ENCODE measurements at places on chromosomes 7 and 10.

DNA sequence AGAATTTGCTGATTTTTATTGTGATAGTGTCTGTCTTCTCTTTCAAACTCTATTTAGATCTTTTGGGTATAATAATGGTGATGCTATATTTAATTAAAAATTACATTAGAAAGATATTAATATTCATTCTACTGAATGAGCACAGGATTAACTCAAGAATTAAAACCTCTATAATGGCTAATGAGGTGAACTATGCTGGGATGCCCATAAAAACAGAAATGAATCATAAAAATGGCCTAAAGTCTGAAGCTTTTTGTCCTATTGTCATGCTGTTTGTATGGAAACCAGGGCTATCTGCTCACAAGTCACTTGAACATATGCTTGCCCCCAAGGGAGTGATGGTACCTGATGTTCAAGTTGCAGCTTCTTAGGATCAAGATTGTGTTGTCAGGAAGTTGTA, 76.2 kb upstream of the ICA1 start:
- no peak for DNase-seq

GRCh38 chr7:4731803-4732202, 43.6 kb upstream of the AP5Z1 start:
- no peak for DNase-seq

- DNase-seq: no peak
Measured at GRCh38 chr10:100779329-100779728, 33.9 kb downstream of the PAX2 start.

DNA sequence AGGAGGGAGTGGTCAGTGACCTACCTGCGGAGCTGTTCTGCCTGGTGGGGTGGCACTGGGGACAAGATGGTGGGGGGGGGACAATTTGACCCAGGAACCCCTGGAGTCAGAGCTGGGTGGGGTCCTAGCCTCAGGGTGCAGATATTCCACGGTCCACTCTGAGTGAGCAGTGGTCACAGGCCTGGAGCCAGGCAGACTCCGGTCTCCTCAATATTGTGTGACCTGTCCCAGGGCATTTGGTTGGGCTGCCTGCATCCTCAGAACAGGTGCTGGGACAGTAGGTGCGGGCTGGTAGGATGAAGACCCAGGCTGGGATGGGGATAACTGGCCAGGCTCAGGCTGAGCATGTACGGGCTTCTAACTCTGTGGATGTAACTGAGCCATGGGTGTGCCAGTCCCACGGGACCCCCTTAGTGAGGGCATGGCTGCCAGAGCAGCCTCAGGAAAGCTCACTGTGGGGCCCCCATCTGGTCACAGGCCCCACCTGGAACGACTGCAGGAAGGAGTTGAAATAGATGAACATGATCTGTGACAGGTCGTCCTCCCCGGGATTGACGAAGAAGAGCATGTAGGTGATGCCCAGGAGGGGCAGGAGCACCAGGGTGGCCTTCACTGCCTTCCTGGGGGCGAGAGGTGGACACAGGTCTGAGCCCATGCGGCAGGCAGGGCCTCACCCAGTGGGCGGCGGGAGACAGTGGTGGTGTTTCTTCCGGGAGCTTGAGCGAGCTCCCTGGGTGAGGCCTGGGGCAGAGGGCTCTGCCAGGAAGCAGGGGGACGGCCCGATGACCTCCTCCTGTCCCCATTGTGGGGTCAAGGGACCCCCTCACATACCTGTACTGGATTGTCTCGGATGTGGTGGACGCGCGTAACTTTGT, 26.9 kb downstream of the CRHR2 start:
- DNase-seq: no peak

- no peak for DNase-seq
Measured at GRCh38 chr10:127976701-127977356, 69.9 kb downstream of the PTPRE start.

DNA sequence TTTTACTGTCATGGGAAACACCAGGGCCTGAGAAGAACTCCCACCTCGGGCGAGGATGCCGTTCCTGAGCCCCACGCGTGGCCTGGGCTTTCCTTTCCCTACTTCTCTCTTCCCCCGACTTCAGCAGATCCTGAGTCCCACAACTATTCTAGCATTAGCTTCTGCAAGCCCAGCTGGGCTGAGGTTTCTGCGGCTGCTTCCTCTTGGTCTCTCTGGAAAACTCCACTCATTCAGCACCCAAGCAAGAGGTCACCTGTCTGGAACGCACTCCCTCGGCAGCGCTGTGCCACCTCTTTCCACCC, 761 bp upstream of the DOCK1 start:
- no peak for DNase-seq

DNA sequence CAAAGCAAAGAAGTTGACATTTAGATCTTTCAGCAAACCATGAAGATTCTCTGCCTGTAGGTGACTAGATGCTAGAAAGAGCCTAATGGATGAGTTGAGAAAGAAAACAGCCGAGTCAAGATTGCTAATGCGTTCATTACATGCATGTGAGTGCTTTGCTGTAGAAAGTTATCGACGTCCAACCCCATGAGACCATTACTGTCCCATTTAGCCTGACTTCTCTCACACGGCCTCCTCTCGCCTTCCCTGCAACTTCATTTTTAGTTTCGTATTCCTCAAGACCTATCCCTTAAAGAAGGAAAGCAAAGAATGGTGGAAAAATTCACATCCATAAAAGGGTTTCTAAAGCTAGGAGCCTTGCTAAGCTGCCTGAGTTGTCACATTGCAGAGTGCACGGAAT, 113.7 kb upstream of the DPP6 start:
- DNase-seq: no peak

DNA sequence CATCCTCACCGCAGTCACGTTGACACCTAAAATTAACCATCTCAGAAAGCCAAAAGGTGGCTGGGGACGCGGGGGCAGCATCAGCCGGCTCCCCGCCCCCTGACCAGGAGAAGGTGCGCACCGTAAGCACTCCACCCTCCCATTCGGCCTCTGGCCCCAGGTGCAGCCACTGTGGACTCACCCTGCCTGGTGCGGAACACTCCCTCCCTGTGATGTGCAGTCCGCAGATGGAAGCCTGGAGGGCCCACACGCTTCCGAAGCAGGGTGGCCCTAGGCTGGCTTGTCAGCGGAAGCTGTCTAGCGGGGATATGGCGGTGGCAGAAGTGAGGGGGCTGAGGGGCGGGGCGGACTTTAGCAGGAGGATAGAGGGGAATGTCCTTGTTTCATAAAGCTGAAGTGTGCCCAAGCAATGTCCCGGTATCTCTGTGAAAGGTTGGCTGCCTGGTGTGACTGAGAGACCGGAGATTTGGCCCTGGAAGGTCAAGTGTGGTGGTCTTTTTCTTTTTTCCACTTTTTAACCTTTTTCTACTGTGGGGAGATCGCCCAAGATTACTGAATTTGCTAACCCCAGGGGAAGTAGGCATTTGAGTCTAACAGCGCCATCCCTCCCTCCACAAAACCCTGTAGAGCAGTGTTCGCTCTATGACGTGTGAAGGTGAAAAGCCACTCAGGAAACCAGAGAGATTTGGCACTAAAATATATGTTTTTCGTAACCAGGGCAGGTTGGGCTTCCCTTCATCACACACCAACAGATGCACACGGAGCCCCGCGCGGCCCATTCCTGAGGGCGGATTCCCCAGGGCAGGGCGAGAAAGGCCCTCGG, 74.7 kb downstream of the CXCL12 start:
- DNase-seq: no peak

- no peak for DNase-seq
Measured at GRCh38 chr10:88244781-88245625, 338.1 kb downstream of the RNLS start.

- no peak for DNase-seq
Measured at GRCh38 chr7:25930492-25931048, 221.4 kb upstream of the NFE2L3 start.

DNA sequence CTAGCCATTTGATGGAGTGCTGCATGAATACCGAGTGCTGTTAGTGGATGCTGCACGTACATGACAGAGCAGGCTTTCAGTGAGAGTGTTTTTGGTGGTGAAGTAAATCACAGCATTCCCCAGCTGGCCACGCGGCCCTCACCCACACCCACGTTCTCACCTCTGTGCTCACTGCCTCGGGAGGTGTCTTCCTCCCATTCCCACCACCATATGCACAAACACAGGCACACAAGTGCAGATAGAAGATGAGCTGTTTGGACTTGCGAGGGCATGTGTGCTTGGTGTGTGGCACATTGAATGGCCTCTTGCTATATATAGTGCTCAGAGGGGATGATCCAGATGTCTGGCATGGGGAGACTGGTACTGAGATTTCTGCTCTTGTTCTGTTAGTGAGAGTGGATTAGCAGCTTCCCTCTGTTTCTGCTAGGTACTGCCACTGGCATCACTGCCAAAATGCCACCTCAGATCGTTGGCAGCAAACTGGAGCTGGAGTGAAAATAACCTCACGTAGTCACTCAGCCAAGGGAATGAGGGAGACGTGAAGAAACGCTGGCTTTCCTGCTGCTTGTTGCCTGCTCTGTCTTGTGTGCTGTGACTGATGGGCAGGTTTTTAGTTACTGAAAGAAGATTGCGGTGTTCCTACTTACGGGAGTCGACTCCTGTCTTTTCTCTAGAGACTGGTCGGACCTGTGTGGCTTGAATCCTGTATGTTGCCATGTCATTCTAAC, 19.1 kb downstream of the DNAJB6 start:
- DNase-seq: no peak

DNA sequence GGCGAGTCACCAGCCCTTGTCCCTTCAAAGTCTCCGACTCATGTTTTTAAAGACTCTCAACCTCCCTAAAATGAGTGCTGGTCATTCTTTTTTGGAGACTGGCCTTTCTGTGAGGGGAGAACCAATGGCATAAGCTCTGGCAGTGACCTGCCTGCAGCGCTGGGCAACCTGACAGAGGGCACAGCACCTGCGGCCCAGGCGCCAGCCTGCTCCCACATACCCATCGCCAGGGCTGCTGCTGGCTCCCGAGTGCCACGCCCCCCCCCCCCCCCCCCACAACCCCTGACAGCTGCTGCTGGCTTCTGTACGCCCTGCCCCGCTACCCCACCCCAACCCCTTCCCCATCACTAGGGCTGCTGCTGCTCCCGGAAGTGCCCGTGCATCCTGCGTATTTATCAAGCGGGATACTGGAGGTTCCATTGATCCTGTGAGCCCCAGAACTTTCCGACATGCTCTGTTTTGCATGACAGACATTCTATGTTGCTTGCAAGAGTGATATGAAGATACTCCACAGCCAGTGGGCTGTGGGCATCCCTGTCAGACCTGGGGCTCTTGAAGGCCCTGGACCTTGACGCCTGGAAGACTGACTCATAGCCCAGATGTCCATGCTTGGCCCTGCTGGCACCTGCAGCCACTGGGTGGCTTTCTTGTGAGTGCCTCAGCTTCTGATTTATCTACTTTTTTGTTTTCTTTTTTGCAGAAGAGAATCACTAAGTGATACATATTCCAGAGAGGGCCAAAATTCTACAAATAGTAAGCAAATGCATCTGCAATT, 243.9 kb downstream of the ZMYND11 start:
- no peak for DNase-seq

DNA sequence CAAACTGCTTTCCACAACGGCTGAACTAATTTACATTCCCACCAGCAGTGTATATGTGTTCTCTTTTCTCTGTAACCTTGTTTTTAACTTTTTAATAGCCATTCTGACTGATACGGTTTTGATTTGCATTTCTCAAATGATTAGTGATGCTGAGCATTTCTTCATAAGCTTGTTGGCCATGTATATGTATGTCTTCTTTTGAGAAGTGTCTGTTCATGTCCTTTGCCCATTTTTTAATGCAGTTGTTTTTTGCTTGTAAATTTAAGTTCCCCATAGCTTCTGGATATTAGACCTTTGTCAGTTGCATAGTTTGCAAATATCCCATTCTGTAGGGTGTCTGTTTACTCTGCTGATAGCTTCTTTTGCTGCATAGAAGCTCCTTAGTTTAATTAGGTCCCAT, 6.1 kb downstream of the ZNF786 start:
- no peak for DNase-seq
